Activated naive CD4-positive, alpha-beta T cell treated with anti-CD3 and anti-CD28 coated beads, Interleukin-2, amount 10 ng/mL, durations not matched to agents 7 days and 5 days (primary cell): ENCODE measurements at places on chromosomes 2 and 18.

- H3K4me3 ChIP-seq = no peak overlapping the region
- no peak overlapping the region for H3K27ac ChIP-seq
- H3K36me3 ChIP-seq = no peaks in the 10 kb centered on the region
Observed at GRCh38 chr2:150994076-150994475, 267.6 kb downstream of the RBM43 start.

- no peaks in the 10 kb centered on the region for H3K36me3 ChIP-seq
- H3K27me3 ChIP-seq = peaks cover 35% of the 10 kb centered on the region
- DNase-seq = no peak
- no peak overlapping the region for H3K27ac ChIP-seq
Observed at GRCh38 chr18:76454418-76454817, 40.6 kb downstream of the ZNF516 start.

DNA sequence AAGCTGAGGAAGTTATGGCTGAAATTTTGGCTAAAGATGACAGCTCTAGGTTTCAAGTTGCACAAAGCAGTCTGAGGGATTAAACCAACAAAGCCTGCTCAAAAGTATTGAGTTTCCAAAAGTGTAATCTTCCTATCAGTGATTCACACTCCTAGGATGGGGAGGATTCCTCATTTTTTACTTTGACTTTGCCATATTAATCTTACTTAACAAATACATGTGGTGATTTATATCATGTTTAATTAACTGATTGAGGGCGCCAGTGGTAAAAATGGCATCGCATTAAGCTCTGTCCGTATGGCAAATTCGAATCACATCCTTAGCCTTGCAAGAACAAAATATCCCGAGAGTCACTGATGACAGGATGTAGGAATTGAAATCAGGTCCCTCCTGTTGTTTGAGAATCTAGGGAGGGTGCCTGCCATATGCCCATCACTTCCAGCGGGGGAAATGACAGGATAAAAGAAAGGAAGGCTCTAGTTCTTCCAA, 78.1 kb upstream of the ETAA1 start:
- no peaks in the 10 kb centered on the region for H3K4me1 ChIP-seq
- no peaks in the 10 kb centered on the region for H3K27me3 ChIP-seq
- H3K4me3 ChIP-seq = no peak overlapping the region
- no peak for DNase-seq
- no peak overlapping the region for H3K27ac ChIP-seq

- H3K4me3 ChIP-seq = no peak overlapping the region
- no peaks in the 10 kb centered on the region for H3K36me3 ChIP-seq
- no peak for DNase-seq
Observed at GRCh38 chr2:61645911-61646310, 107.8 kb upstream of the XPO1 start.

GRCh38 chr18:63979409-63979920, 9.6 kb downstream of the SERPINB8 start:
- no peak overlapping the region for H3K27ac ChIP-seq
- H3K4me1 ChIP-seq = peaks cover 9% of the 10 kb centered on the region
- H3K36me3 ChIP-seq = no peaks in the 10 kb centered on the region

GRCh38 chr18:37538526-37539205, 26.9 kb downstream of the CELF4 start:
- H3K4me3 ChIP-seq = no peak overlapping the region
- no peaks in the 10 kb centered on the region for H3K4me1 ChIP-seq
- no peak overlapping the region for H3K27ac ChIP-seq
- H3K27me3 ChIP-seq = peaks cover 24% of the 10 kb centered on the region

DNA sequence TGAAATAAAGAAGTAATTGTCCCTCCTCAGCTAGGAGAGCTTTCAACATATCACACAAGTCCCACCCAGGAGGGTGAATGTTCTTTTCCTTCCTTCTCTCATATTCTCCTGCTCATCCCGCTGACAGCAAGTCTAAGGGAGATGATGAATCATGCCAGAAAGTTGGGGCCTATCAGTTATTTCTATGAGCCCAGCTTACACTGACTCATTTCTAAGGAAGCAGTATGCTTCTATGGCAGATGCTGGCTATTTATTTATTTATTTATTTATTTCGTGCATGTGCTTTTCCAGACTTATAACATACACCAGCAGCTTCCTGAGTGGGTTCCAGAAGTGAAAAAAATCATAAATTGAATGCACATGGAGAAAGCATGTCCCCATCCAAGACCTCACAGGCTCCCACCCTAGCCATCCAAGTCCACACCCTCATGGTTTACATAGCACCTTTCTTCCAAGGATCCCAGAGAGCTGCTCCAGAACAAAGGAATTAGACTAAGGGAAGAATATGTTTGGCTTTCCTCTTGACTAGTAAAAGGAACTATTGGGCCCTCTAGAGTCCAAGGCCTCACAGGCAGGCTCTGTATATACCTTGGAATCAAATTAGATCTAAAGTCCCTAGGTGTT, 1074.2 kb upstream of the ZEB2 start:
- H3K27ac ChIP-seq = no peak overlapping the region
- H3K4me1 ChIP-seq = no peaks in the 10 kb centered on the region
- H3K4me3 ChIP-seq = no peak overlapping the region
- no peaks in the 10 kb centered on the region for H3K36me3 ChIP-seq

DNA sequence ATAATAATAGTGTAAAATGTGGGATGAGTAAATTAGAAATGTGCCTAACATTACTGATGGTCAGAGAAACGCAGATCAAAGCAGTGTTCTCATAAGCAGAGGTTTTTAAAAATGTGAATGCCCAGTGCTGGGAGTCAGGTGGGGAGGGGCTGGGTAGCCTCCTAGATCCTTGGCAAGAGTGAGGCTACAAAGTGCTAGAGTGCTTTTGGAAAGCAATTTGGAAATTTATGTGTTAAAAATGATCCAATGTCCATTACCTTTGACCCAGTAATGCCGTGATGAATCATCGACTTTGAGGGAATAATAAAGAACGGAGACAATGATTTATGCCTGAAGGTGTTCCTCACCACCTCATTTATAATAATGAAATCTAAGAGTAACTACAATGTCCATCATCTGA, 44.9 kb upstream of the TWIST2 start:
- no peak overlapping the region for H3K4me3 ChIP-seq
- H3K36me3 ChIP-seq = no peaks in the 10 kb centered on the region
- peaks cover 17% of the 10 kb centered on the region for H3K27me3 ChIP-seq
- DNase-seq = no peak

DNA sequence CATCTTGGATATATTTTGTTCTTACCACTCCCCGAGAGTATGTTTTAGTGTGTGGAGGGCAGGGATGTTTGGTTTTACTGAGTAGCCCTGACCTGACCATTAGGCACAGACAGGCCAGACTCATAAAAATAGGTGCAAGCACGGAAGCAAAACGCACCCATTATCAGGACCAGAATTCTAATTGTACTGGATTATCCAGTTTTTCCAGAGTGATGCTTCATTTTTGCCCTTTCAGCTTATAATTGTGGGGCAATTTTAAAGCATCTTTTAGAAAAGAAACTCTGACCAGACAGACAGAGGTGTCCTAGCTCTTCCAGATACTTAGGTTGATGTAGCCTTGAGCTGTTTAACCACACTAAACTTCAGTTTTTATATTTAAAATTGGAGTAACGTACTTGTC, 4.4 kb downstream of the NCOA1 start:
- DNase-seq = no peak
- peaks cover 5% of the 10 kb centered on the region for H3K36me3 ChIP-seq
- no peak overlapping the region for H3K4me3 ChIP-seq
- H3K27me3 ChIP-seq = peaks cover 13% of the 10 kb centered on the region

- H3K27me3 ChIP-seq = peaks cover 26% of the 10 kb centered on the region
- no peaks in the 10 kb centered on the region for H3K36me3 ChIP-seq
- H3K27ac ChIP-seq = no peak overlapping the region
Observed at GRCh38 chr2:26521054-26521912, 43.4 kb upstream of the OTOF start.
